IPS DF 19.7 (cell line): ENCODE measurements at places on chromosomes 11 and 22.

DNA sequence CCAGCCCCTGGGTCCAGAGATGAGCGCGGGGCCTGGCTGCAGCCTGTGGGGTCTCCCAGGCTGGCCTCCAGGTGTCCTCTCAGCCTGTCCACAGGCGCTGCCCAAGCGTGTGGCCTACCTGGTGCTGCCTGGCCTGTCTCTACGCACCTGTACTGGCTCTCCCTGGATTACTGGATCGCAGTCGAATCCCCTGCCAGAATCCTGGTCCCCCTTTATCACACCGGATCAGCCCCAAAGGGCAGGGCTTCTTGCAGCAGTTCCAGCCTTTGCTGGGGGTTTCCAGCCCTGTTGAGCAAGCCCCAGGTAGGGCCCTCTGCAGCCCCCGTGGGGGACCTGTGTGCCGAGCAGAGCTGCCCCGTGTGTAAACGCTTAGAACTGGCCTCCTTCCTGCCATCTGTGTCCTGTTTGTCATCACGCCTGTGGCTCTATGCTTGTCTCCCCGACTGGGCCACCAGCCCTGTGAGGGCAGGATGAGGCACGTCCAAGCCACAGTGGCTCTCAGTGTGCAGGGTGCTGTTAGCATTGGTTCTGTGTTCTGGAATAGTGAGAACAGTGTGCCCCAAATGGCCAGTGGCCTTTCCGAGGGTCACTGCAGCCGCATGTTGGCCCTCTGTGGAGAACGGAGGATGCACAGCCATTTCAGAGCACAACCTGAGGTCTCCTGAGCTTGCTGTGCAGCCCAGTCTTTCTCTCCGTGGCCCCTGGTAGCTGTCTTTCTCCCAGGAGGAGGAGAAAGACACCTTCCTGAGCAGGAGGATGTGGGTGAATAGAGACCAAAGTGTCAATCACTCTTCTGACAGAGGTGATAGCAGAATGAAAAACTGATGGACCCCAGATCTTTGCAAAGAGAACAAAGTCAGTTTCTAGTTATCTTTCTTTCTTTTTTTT, 13.9 kb upstream of the TXNRD2 start:
- no peak for DNase-seq

DNA sequence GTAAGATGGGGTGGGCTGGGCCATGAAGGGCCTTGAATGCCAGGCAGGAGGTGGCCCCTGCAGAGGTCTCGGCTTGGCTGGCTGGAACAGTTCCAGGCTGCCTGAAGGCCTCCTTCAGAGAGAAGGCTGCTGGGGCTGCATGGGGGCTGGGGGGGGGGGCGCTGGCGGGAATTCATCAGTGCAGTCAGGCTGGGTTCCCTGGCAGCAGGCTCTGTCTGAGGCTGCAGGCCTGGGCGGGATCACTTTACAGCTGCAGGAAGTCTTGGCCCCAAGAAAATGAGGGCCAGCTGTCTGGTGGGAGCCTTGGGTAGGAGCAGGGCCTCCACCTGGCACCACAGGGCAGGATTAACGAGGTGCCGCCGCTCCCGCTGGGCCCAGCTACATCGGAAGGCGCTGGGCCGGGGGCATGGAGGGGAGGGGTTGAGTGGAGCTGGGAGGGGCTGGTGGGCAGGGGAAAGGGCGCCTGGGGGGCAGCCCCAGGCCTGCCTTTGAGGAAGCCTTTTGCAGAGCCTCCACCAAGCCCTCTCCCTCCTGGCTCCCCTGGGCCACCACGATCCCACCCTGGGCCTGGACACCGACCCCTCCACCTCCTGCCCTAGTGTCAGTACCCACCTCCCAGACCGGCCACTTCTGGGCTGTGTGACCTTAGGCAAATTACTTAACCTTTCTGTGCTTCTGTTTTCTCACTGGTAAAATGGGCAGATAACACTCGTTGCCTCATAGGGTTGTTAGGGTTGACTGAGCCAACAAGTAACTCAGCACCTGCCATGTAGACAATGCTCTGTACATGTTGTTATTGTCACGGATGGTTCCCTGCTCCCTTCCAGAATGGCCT, 31.0 kb upstream of the HMOX1 start:
- DNase-seq: no peak

DNA sequence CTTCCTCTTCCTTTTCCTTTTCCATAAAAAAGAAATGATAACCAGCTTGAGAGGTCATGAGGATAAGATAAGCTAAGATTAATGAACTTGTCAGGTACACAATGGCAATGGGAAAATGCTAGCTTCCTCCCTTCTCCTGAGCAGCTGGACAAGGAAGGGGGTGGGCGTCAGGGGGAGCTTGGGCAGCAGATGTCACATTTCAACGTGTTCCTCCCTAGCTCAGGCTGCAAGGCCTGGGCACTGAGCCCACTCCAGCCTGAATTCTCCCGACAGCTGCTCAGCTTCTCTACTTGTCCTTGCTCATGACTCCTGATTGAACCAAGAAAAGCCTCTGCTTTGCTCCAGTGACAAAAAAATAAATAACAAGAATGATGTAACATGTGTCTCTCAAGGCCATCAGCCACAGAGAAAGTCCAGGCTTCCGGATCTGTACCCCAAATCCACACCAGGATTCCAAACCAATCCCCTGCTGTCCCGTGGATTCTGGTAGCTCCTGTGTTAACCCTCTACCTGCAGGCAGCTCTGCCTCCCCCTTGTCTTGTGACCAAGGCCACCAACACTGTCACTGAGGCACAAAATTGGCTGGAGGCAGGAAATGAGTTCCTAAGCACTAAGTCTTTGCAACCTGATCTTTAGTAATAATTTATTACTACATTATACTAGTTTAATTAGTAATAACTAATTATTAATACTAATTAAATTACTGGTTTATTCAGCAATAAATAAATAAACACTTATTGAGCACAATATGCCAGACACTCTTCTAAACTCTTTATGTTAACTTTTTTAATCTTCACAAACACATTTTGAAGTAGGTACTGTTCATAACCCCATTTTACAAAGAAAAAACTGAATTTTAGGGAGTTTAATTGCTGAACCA, 146.5 kb downstream of the CCDC34 start:
- no peak for DNase-seq

DNA sequence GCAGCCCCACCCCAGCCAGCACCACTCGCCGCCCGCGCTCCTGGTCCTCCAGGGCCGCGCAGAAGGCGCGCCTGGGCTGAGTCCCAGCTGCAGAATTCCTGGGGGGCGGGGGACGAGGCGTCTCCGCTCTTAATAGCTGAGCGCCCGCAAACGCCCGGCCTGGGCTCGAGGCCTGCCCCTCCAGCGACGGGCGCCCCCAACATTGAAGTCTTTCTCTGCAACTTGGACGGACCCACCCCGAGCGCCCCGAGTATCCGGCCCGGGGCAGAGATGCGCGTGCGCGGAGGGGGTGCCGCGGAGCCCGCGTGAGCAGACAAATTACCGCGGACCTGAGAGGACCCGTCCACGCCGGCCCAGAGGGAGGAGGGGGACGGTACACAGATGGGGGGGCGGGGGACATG, 6.7 kb upstream of the SYT7 start:
- no peak for DNase-seq

- DNase-seq: no peak
Observed at GRCh38 chr11:130849215-130849568, 67.1 kb downstream of the SNX19 start.

- no peak for DNase-seq
Observed at GRCh38 chr11:92888696-92889095, 80.8 kb upstream of the MTNR1B start.

- no peak for DNase-seq
Observed at GRCh38 chr11:72157131-72157530, 21.6 kb downstream of the FOLR3 start.

DNA sequence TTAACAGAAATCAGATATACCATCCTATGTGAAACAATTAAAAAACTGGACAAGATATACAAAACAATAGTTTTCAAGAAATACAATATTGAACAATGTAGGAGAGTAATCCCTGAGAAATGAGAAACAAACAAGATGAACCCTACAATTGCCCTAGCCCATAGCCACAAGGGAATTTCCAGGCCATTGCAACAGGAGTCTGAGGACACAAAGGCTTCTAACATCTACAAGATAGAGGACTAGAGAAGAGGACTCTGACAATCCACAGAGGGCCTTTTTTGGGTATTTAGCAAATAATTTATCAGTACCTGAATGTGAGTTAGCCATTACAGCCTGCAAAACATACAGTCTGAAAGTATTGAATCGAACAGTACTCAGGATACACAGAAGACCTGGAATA, 251.7 kb downstream of the GRM5 start:
- no peak for DNase-seq

- no peak for DNase-seq
Observed at GRCh38 chr11:111691741-111692140, 74.4 kb downstream of the PPP2R1B start.

DNA sequence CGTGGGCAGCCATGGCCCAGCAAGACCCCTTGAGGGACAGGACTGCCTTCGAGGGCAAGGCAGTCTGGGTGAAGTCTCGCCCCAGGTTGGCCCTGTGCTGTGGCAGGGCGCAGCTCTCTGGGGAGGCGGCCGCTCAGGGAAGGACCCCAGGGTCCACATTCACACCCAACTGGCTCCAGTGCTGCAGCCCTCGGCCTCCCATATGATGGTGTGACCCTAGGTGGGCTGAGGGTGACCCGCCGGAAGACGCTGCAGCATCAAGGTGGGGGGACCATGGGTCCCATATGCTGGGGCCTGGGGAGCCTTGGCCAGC, 28.0 kb upstream of the CCDC188 start:
- DNase-seq: no peak

- no peak for DNase-seq
Observed at GRCh38 chr11:60734279-60734678, 9.8 kb downstream of the MS4A18 start.

DNA sequence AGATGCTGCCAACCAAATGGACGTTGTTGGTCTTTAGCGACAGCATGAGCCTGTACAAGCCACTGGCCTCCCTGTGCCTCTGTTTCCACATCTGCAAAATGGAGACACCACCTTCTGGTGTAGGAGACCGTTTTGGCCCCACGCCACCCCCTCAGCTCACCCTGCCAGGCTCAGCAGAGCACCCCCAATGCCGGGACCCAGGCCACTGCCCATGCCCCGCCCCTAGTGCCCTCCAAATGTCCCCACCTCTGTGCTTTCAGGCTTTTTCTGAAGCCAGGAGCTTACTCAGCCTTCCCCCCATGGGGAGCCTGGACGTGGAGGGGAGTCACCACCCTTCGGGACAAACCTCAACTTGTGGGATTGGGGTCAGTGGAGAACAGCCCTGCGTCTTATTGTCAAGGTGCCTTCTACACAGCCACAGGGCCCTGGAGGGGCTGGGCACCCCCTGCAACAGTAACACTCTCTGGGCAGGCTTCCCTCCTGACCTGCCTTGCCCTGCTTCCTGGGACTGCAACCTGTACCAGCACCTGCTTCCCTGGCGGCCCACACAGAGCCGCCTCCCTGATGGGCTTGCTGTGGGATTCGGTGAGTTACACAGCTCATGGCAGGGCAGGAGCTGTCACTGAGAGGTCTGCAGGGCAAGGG, 24.6 kb upstream of the RTL6 start:
- DNase-seq: no peak

DNA sequence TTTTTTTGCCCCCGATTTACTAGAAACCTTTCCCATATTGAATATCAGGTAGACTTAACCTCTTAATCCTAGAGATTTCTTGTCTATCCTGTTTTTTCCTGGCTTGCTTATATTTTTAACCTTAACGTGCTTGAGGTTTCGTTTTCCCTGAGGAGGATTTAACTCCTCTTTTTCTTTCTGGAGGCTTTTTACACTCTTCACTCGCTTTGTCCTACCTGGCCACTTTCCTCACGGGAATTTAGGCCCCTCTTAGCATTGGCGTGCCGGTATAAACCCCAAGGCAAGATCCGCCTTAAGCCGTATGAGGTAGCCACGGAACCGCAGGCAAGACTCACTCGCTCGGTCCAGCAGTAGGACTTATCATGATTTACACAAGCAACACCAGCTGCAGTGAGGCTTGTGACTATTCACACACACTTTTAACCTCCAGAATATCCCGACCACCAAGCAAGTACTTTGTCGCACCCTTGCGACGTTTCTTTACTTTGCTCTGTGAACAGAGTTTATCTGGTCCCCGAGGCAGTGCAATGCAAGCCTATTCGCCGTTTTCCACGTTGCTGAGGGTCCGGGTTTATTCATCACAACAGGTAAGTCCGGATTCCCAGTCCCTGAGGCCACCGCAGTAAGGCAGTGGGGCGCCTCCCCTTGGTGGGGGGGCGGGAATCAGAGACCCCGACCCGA, 20.6 kb upstream of the ALDH3B2 start:
- DNase-seq: no peak

DNA sequence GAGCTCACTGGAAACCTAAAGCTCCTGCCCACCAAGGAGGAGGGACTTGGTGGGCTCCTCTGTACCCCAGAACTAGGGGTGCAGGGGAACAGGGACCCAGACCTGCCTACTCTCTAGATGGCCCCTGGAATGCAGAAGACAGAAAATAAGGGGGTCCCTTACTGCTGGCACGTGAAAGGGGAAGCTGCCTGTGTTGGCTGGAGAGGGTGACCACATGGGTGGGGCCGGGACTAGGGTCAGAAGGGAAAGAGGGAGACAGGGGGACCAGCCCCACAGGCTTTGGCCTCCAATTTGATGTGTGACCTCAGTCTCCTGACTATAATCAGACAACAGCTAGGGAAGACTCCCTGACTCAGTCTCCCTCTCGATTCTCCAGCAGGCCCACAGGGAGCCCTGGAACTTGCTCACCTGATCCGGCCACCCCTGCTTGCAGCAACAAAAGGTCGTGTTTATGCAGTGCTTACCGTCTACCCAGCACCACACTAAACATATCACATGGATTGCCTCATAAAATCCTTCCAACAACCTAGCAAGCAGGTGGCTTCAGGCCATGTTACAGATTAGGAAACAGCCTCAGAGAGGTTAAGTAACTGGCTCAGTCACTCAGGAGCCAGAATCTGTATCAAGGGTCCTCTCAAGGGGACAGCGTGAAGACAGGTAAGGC, 10.2 kb downstream of the ARAP1 start:
- no peak for DNase-seq

GRCh38 chr11:106785913-106786650, 232.2 kb downstream of the GUCY1A2 start:
- no peak for DNase-seq

DNA sequence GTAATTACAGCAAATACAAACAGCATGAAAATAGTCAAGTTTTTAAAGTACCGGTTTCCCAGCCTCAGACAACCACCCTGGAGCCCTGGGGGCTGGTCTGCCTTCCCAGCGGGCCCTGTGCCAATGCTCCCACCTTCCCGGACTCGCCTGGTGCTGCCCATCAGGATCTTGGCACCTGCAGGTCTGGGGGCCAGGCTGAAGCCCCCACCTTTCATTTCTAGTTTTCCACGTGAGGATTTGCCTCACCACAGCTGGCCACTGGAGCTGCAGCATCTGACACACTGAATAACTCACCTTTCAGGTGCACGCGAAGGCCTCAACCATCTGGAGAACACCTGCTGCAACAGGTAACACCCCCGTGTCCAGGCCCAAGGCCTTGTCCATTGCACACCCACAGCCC, 108.7 kb upstream of the THY1 start:
- DNase-seq: no peak
